Aorta (tissue), 5 donors: ENCODE measurements at places on chromosomes 2 and 18. TPM values are rescaled to one million over a fixed set of nuclear protein-coding genes. Genes with fewer than 3 reads are reported as not detected.

DUSP28 gene
- total RNA-seq: 3.4 TPM

TDRD15 gene
- 0.15 TPM for total RNA-seq

PCGF1 gene
- 15.9 TPM for total RNA-seq

DCC gene
- 0.78 TPM for total RNA-seq

STPG4 gene
- 0.90 TPM for total RNA-seq

VWA3B gene
- 1.0 TPM for total RNA-seq

CGREF1 gene
- 8.6 TPM for total RNA-seq

CRYGC gene
- not detected for total RNA-seq

GRCh38 chr2:85018049-85018447 is 47.1 kb downstream of the KCMF1 start:
- H3K36me3 ChIP-seq: no peaks in the 10 kb centered on the region
- DNase-seq: no peak
- H3K4me3 ChIP-seq: no peak overlapping the region

DNA sequence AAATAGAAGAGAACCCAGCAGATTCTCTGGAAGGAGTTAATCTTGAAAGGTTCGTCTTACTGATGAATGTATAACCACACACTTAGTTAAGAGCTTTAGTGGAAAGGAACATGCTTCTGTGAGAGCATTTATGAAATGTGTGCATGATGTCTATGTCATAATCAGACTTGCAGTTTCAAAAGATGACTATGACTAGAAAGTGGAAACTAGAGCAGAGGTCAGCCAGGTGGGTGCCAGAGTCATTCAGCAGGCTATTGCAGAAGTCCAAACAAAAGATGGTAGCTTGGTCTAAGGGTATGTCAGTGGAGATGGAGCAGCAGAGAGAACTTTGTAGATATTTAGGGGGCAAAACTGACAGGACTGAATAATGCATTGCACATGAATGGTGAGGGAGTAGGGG is 825.8 kb downstream of the DCC start:
- H3K4me3 ChIP-seq: no peak overlapping the region
- no peaks in the 10 kb centered on the region for H3K27me3 ChIP-seq
- no peaks in the 10 kb centered on the region for H3K36me3 ChIP-seq
- no peaks in the 10 kb centered on the region for H3K4me1 ChIP-seq

DNA sequence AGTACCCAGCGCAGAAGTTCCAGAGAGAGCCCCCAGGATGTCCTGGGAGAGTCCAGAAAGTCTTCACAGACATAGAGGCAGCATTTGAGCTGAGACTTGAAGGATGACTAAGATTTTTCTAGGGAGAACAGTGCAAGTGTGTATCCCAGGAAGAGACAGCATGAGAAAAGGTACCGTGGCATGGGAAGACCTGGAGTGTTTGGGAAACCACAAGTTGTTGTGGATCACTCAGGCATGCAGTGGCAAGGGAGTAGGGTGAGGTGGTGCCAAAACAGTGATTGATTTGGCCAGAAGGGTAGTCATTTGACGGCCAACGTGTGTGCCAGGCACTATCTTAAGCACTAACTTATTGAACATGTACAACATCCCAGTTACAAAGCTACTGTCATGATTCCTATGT is 24.5 kb upstream of the KCNK3 start:
- no peak overlapping the region for H3K4me3 ChIP-seq
- H3K4me1 ChIP-seq: no peaks in the 10 kb centered on the region
- no peaks in the 10 kb centered on the region for H3K27me3 ChIP-seq
- H3K36me3 ChIP-seq: no peaks in the 10 kb centered on the region

GRCh38 chr2:241035818-241036396 is 37.5 kb downstream of the SNED1 start:
- no peaks in the 10 kb centered on the region for H3K4me1 ChIP-seq
- no peak for DNase-seq
- no peaks in the 10 kb centered on the region for H3K27me3 ChIP-seq
- H3K27ac ChIP-seq: no peak overlapping the region
- peaks cover 5% of the 10 kb centered on the region for H3K36me3 ChIP-seq

DNA sequence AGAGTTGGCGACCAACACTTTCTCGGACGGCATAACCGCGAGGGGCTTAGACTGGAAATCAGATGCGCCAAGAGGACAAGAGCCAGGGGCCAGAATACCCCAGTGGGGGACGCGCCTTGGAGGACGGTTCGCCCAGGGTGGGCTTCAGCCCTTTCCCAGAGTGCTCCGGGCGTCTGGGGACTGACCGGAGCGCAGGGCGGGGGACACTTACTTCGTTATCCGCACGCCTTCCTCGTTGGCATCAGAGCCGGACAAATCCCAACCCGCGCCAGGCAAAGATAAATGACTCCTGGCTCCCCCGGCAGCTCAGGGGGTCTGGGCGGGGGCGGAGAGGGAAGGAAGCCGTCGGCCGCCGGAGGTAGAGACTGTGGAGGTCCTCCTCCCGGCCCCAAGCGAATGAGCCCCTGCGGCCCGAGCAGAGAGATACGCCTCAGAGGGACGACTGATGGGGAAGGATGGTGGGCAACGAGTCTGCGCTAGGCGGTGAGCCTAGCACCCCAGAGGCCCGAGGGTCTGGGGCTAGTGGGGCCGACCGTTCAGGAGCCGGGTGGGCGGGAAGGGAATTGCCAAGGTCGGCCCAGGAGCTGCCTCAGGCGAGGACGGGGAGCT is 4.7 kb upstream of the SATB2 start:
- no peak overlapping the region for H3K4me3 ChIP-seq
- H3K27me3 ChIP-seq: no peaks in the 10 kb centered on the region
- no peaks in the 10 kb centered on the region for H3K36me3 ChIP-seq
- no peak for DNase-seq
- no peak overlapping the region for H3K27ac ChIP-seq

DNA sequence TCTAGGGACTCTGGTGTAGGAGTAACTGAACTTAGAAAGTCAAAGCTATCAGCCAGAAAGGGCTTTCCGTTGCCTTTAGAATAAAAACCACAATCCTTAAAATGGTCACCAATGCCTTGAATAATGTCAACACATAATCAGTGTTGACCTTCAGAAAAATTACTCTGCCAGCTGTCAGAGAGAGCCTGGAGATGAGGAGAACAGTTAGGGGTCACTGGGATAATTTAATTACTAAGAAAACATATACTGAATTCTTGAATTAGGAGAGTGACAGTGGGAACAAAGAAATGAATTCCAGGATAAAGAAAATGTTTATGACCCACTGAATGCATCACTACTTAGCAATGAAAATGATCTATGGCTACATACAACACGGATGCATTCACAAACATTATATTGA is 23.4 kb upstream of the UGP2 start:
- no peaks in the 10 kb centered on the region for H3K36me3 ChIP-seq
- peaks cover 2% of the 10 kb centered on the region for H3K4me1 ChIP-seq
- H3K27ac ChIP-seq: no peak overlapping the region
- no peak overlapping the region for H3K4me3 ChIP-seq
- no peaks in the 10 kb centered on the region for H3K27me3 ChIP-seq

DNA sequence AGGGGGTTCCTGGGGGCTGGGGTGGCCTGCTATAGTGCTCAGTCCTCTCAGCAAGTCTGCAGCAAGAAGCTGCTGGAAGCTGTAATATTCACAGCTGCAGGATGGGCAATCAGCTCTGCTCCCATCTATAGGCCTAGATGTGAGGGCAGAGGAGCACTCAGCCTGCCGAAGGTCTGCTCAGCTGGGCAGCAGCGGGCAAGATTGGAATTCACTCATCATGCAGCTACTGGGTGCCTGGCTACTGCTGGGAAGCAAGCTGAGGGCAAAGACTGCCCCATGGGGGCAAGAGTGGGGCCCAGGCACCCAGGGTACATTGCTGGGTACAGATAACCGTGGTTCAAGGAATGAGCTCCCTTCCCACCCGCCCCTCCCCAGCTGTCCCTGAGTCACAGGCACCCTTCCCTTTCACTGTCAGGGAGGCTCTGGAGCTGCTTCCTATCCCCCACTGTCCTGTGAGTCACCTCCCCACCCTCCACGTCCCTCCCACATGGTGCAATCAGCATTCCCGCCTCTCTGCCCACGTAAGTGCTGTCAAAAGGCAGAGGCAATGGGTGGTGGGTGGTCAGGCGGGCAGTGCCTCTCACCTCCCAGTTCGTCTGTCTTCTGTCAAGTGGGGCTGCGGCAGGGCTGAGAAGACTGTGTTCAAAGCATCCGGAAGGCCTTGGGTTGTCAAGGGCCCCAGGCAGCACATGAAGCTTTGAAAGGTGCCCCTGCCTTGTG is 169.2 kb downstream of the TRIM43 start:
- DNase-seq: peak; percentile 50
- no peak overlapping the region for H3K27ac ChIP-seq
- no peaks in the 10 kb centered on the region for H3K27me3 ChIP-seq
- no peaks in the 10 kb centered on the region for H3K36me3 ChIP-seq
- no peak overlapping the region for H3K4me3 ChIP-seq

- no peaks in the 10 kb centered on the region for H3K36me3 ChIP-seq
- DNase-seq: no peak
- no peak overlapping the region for H3K4me3 ChIP-seq
- H3K4me1 ChIP-seq: no peaks in the 10 kb centered on the region
Observed at GRCh38 chr18:5197461-5197860, 404 bp upstream of the AKAIN1 start.

- no peak overlapping the region for H3K27ac ChIP-seq
- no peak overlapping the region for H3K4me3 ChIP-seq
- no peaks in the 10 kb centered on the region for H3K4me1 ChIP-seq
- H3K27me3 ChIP-seq: no peaks in the 10 kb centered on the region
- no peaks in the 10 kb centered on the region for H3K36me3 ChIP-seq
Observed at GRCh38 chr2:44055664-44056063, 59.9 kb upstream of the LRPPRC start.

GRCh38 chr2:204497855-204498254 is 47.4 kb upstream of the PARD3B start:
- no peaks in the 10 kb centered on the region for H3K27me3 ChIP-seq
- no peak for DNase-seq
- H3K27ac ChIP-seq: no peak overlapping the region
- H3K4me3 ChIP-seq: no peak overlapping the region
- no peaks in the 10 kb centered on the region for H3K36me3 ChIP-seq

GRCh38 chr2:166282154-166282553 is 93.6 kb downstream of the SCN9A start:
- H3K27ac ChIP-seq: no peak overlapping the region
- no peaks in the 10 kb centered on the region for H3K4me1 ChIP-seq
- H3K27me3 ChIP-seq: no peaks in the 10 kb centered on the region
- no peak overlapping the region for H3K4me3 ChIP-seq
- no peaks in the 10 kb centered on the region for H3K36me3 ChIP-seq

DNA sequence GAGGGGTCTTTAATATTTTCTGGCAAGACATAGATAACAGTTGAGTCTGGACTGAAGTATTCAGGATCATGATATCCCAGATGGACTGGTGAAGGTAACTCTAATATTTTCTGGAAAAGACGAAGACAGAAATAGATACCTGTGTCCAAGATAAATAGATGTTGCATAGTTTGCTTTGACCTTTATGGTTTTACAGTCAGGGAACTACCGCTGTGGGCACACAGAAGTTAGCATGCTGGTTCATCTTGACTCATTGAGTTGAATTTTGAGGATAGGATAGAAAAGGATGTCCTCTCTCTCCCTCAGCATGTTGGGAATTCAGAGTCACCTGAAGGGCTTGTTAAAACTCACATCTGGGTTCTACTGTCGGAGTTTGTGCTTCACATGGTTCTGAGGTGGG is 20.8 kb downstream of the KCNE4 start:
- no peak overlapping the region for H3K27ac ChIP-seq
- H3K27me3 ChIP-seq: no peaks in the 10 kb centered on the region
- no peak overlapping the region for H3K4me3 ChIP-seq

- H3K27ac ChIP-seq: no peak overlapping the region
- H3K27me3 ChIP-seq: no peaks in the 10 kb centered on the region
- no peak for DNase-seq
- no peaks in the 10 kb centered on the region for H3K36me3 ChIP-seq
- H3K4me1 ChIP-seq: no peaks in the 10 kb centered on the region
Observed at GRCh38 chr18:45277908-45278307, 337.4 kb upstream of the SLC14A2 start.

DNA sequence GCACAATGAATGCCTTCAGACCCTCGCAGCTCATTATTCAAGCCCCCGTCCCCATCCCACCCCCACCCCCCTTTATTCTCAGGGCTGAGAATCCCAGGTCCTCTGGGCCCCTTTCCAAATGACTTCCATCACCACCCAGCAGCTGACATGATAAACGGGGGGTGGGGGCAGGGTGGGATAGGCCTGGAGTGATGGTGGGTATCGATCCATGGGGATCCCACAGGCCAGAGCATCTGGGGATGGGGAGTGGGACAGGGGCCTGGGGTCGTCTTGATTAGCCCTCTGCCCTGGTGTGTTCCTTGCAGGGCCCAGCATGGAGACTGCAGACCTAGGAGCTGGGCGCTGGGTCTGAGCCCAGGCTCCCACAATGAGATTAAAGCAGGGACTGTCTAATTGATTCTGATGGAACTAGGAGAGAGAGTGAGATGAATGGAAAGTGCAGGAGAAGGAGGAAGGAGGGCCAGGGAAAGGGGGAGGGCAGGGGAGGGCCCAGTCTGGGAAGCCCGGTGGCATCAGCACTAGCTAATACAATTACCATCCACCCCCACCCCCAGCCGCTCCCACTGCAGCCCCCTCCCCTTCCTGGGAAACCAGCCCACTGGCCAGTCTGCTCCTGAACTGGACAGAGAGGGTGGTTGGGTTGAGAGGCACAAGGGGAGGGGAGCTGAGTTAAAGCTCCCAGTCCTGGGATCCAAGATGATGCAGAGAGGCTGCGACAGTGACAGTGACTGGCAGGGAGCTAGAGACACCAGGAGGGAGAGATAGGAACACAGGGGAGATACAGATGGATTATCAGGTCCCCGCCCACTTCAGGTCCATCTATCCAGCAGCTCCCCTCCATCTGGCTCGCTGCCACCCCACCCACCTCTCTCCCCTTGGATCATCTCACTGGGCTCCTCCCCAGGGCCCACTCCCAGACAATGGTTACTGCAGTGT is 13.1 kb upstream of the TNS1 start:
- H3K4me3 ChIP-seq: no peak overlapping the region
- no peak overlapping the region for H3K27ac ChIP-seq
- no peaks in the 10 kb centered on the region for H3K36me3 ChIP-seq
- DNase-seq: no peak
- no peaks in the 10 kb centered on the region for H3K27me3 ChIP-seq
